NAMALWA (cell line): ENCODE measurements at places on chromosomes 16 and 17.
A peak's percentile ranks its signal among the peaks of the same experiment; 100 is the strongest.

DNA sequence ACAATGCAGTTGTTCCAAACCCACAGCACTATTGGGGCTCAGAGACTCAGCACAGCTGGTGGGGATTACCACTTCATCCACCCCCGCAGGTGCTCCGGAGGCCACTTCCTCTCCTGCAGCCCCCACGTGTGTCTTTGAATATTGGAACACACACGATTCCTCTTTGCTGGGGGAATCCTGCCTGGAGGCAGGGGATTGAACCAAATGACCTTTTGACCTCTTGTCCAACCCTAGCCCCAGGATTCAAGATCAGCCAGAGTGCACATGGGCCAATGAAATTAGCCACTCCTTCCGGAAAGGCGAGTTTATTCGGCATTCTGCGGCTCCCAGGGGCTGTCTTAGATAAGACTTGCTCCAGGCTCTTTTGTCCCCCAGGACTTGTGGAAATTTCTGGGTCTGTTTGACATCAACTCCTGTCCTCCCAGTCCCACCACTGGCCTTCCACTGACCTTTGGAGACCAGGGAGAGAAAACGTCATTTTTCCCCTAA, 350.2 kb downstream of the FOXL1 start:
- peak; percentile 3 for DNase-seq

GRCh38 chr17:43803758-43804157, 23.5 kb downstream of the CFAP97D1 start:
- peak; percentile 20 for DNase-seq

DNA sequence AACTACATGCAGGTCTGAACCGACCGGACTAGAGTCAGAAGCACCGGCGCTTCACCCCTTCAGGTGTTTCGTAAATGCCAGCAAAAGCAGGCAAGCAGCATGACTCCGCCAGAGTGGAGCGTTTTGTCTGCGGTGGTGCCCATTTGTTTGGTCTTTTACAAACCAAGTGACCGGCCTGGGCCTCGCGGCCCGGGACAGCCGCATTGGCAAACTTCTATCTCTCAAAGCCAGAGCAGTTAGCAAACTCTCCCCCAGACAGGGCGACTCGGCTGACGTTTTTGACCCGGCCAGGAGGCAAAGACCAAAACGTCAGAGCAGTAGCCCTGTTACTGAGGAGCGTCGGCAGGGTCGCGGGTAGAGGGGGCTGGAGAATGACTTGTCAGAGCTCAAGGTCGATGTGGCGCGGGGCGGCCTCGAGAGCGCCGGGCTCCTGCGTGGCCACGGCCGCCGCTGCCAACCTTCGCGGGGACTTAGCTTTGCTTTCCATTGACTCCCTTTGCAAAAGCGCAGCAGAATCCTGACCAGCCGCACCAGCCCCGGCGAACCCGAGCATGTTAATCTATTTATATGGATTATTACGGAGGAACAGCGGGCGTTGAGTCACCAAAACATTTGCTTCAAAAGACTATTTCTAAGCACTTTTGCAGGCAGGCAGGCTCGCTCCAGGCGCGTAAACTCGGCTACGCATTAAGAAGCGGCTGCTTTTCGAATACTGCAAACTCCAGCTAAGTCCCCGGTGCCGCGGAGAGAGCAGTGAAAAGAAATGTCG, 763 bp upstream of the SOX9 start:
- DNase-seq = no peak

DNA sequence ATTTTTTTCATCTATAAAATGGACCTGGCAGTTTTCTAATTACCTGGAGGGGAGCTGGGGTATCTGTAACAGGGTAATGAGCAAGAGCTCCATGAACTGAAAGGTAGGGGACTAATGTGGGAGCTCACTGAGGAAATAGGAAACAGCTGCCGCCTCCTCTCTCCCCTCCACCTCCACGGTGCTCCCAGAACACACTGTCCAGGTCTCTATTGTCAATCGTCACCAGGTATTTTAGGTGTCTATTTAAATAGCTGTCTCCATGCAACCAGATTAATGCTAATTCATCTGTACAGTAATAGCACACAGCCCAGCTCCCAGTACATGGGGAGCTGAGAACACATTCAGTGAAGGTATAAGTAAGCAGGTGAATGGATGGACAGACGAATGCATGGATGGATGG, 233.3 kb downstream of the GRIN2A start:
- DNase-seq = no peak

- DNase-seq = no peak
Observed at GRCh38 chr16:62283-62967, 8.8 kb downstream of the SNRNP25 start.

DNA sequence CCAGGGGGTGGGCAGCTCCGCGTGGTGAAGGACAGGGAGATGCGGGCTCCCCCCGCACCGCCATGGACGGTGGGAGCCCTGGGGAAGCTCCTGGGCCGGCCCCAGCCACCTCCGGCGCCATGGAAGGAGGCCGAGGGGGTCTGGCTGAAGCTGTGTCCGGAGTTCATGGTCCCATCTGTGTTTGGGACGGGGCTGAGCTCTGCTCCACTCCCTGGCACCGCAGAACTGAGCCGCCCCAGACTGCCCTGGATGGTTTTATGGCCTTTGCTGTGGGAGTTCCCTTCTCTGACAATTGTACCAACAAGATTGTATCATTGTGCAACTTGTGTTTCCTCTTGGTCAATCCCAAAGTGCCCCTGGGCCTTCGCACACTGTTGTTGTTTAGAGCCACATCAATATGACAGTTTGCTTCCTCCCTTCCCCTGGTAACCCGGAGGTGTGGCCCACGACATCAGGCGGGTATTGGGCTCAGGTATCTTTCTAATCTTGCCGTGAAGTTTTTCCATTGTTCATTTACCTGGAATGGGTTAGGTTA, 942 bp downstream of the KRT23 start:
- no peak for DNase-seq

DNA sequence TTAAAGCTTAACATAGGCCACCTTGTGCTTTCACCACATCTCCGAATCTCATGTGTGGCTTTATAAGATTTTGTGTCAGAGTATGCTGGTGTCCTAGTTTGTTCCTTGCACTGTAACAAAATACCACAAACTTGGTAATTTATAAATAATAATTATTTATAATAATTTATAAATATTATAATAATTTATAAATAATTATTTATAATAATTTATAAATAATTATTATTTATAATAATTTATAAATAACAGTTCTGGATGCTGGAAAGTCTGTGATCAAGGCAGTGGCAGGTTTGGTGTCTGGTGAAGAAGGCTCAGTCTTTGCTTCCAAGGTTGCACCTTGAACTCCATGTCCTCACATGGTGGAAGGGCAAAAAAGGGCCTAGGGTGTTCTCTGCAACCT, 147.7 kb downstream of the BCAS3 start:
- DNase-seq = no peak

DNA sequence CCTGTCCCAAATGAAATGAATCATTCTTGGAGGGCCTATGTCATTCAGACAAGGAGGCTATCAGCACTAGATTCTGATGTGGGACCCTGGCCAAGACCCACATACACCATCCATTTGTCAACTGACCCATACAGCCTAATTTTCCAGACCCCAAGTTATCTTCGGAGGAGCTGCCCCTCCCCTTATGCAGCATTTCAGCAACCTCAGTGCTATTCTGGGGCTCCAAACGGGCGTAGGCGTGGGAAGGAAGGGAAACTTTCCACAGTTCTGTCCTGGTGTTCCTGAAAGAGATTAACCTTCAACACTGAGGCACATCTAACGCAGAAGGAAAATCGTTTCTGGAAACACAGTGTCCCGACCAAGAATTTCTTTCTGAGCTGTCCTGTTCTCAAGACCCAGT, 86.7 kb downstream of the MYH11 start:
- no peak for DNase-seq

DNA sequence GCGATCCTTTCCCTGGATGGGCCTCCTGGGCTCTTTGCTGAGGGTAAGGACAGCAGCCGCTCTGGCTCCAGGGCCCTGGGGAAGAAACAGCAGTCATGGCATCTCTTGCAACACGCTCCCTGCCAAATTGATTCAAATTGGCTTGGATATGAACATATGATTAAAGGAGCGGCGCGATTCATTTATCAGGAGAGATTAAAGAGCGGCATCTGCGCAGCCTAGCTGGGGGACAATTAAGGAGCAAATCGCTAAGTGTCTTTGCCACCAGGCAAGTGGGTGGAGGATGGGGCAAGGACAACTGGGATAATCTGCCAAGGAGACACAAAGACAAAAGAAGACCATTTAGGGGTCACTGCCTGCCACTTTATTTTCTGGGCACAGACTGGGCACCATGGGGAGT, 27.8 kb downstream of the PIPOX start:
- DNase-seq = no peak

DNA sequence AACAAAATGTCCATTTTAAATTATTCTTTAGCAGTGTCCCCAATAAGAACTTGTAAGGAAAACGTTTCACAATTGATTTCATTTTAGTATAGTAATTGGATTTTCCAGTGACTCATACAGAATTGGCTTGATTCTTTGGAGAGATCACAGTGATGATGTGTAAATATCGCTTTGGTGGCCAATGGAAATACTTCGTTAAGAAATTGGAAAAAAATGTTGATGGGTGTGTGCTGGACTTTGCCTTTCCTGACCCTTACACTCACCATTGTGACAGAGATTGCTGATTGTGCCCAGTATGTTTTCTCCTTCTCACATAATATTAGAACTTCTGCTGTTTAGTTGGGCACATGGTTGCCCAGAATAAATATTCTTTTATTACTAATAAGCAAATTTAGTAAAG, 7.4 kb upstream of the EFCAB13 start:
- no peak for DNase-seq

GRCh38 chr16:57540387-57540786, 2.1 kb upstream of the ADGRG5 start:
- DNase-seq = no peak

- DNase-seq = peak; percentile 15
Observed at GRCh38 chr17:36034127-36034526, 16.4 kb upstream of the CCL23 start.

GRCh38 chr17:81285179-81285878, 9.8 kb downstream of the SLC38A10 start:
- no peak for DNase-seq

- no peak for DNase-seq
Observed at GRCh38 chr17:2064147-2064489, 9.2 kb downstream of the HIC1 start.

GRCh38 chr17:70934835-70935234, 765.5 kb downstream of the KCNJ2 start:
- DNase-seq = no peak

- DNase-seq = no peak
Observed at GRCh38 chr16:58264961-58265479, 29.8 kb downstream of the PRSS54 start.

GRCh38 chr16:2180962-2181923, 15.2 kb downstream of the CASKIN1 start:
- no peak for DNase-seq

- DNase-seq = no peak
Observed at GRCh38 chr17:31391496-31391949, at the start of gene RAB11FIP4. Gene RAB11FIP4, plus strand, starts transcription at chr17:31391675. Its CDS starts 178 bp downstream, at chr17:31391853.

- DNase-seq = peak; percentile 93
Observed at GRCh38 chr17:49361129-49361901, 735 bp downstream of the ZNF652 start.

DNA sequence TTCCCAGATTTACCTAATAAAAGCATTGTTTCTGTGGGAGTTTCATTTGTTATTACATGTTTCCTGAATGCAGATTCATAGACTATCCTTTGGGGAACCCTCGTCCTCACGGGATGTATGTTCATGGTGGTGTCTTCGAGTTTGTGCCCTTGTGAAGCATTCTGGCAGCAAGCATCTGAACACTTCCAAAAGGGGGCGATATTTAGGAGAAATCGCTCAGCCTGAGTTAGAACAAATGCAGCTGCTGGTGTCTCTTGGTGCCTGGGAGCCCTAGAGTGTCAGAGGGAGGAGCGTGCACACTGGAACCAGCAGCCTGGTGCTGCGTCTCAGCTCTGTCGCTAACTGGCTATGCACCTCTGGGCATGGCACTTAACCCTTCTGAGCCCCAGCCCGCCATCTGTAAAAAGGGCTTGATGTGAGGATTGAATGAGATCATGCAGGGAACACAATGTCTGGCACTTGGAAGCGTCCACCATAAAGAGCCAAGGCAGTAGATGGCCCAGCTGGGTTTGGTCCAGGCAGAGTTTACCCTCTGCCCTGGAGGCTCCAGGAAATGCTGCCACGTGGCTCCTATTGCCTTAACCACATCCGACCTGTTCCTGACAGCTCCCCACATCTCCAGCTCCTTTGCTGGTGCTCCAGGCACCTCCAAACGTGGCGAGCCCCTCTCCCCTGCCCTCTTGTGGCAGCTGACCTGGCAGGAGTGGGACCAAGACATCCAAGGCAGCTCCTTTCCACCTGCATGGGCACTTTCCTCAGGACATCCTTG, 25.0 kb upstream of the C16orf78 start:
- peak; percentile 24 for DNase-seq

DNA sequence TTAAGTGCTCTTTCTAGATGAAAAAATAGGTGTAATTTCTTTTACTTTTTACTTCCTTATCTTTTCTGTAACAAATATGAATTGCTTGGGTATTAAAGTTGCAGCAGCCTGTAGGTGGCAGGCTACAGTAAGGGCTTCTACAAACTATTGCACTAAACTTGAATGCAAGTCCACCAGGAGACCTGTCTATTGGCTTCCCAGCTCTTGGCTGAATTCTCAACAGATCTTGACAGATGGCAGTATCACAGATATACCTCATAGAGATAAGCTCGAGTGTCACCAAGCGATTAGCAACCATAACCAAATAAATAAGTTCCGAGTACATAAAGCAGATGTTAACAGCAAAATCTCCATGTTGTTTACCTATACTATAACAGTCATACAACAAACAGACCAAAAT, 5.9 kb downstream of the BBS2 start:
- DNase-seq = peak; percentile 83

DNA sequence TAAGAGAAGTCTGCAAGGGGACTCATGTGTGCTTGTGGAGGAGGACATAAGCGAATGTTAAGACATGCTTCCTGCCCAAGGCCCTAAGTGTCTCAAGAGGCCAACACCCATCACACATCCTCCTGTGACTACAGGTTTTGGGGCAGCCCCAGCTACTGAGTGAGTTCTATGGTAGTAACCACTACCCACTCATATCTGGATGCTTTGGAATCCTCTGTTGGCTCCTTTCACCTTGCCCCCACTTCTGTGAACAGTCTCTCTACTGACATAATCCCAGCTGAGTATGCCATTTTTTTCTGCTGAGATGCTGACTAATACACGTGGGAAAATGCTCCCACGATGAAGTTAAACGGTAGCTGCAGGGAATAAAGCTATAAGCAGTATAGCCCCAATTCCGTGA, 153.5 kb downstream of the VPS53 start:
- no peak for DNase-seq

- DNase-seq = no peak
Observed at GRCh38 chr16:48459167-48459566, 74.0 kb upstream of the SIAH1 start.

DNA sequence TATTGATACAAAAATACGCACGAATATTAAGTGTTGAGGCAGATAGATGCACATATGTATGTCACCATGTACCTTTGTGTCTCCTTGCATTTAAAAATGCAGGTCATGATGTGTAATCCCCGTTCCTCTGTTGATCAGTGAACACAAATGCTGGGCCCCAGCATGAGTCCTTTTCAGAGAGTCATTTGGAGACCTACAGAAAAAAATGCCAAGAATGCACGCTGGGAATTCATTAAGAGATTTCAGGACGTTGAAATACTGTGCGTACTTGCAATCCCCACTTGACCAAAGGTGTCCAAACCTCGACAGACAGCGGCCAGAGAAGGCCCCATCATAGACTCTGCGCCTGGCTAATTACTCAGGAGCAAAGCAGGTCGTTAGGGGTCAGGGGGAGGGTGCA, 496.0 kb downstream of the MAF start:
- DNase-seq = no peak

GRCh38 chr16:77398495-77398894, 36.3 kb downstream of the ADAMTS18 start:
- DNase-seq = no peak
